Effector CD8-positive, alpha-beta T cell (primary cell): ENCODE measurements at places on chromosomes 6 and 20.

GRCh38 chr20:62651285-62652021, 9.2 kb downstream of the SLCO4A1 start:
- DNase-seq: peak; percentile 69

DNA sequence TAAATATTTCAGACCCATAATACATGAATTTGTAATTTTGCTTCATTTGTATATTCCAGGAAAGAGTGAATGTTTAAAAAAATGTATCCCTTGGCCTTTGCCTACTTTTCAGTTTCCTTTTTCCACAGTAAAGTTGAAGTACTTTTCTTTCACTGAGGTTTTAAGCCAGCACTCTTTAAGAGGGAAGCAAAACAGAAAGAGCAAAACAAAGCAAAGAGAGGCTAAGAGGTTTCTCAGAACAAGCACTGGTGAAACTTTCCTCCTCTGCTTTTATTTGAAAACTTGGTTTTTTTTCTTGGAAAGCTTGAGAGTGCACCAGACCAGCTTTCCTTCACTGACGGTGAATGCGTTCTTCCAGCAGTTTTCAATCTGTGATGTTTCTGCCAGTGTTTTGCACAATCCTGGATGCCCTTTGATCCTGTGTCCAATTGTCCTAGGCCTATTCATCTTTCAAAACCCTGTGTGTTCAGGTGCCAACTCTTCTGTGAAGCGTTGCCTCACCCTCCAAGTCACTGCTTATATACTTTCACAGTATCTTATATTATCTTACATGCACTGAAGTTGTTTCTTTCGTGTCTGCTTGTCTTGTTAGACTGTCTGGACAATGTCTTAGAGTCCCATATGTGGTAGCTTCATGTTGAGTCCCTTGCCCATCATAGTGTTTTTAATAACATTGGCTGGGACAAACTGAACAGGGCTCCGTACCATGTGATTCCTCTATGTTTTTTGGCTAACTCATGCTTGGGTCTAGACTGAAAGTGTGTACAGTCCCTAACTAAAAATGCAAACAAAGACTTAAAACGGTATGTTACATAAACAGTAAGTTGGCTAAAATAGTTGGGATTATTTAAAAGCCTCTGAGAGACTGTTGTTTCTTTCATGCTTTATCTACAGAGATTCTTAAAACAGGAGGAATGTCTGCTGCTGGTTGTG, 1.9 kb downstream of the RNF217 start:
- no peak for DNase-seq

DNA sequence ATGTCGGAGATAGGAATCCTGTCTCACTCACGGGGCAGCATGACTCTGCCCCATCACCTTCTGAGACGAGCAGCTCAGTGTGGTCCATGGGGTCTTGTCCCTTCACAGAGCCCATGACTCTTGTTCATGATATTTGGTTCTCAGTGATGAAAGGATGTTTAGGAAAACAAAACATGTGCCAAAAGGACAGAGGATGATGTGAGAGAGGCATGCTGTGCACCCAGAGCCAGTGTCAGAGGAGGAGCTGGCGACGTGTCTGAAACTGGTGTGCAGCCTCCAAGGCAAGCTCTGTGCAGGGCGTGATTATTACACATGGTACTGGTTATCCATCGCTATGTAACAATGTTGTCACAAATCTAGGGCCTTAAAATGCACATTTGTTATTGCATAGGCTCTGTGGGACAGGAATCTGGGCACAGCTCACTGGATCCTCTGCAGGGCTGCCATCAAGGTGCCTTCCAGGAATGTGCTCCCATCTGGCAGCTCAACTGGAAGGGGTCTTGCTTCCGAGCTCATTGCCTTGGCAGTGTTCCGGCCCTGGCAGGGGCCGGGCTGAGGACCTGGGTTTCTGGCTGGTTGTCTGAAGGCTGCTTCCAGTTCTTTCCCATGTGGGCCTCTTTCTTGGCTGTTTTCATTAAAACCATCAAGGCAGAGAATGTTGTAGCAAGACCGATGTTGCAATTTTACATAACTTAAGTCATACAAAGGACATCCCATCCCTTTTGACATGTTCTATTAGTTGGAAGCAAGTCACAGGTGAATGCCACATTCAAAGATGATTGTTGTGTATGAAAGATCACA, 175.4 kb downstream of the ERMARD start:
- no peak for DNase-seq

DNA sequence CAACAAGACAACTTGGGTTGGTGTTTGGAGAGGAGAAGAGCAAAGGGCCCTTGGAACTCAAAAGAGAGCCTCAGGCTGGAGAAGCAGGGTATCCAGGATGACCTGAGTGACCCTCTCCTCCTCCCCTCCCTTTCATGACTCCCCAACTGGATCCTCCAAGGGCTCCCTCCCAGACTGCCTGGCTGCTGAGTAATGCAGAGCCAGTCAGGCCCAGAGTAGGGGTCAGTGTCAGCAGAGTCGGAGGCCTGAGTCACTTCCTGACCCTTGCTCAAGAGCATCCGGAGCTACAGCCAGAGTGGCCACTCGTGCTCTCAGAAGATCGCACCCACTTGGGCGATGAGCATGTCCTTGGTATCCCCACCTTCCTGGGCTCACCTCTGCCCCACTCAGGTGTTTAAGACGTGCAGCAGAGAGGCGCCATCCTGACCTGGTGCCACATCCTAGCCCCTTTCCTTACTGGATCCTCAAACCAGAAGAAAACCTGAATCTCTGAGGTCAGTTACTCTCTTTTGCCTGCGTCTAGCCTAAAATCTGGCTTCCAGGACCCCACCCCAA, 2.8 kb upstream of the MAPK13 start:
- no peak for DNase-seq

DNA sequence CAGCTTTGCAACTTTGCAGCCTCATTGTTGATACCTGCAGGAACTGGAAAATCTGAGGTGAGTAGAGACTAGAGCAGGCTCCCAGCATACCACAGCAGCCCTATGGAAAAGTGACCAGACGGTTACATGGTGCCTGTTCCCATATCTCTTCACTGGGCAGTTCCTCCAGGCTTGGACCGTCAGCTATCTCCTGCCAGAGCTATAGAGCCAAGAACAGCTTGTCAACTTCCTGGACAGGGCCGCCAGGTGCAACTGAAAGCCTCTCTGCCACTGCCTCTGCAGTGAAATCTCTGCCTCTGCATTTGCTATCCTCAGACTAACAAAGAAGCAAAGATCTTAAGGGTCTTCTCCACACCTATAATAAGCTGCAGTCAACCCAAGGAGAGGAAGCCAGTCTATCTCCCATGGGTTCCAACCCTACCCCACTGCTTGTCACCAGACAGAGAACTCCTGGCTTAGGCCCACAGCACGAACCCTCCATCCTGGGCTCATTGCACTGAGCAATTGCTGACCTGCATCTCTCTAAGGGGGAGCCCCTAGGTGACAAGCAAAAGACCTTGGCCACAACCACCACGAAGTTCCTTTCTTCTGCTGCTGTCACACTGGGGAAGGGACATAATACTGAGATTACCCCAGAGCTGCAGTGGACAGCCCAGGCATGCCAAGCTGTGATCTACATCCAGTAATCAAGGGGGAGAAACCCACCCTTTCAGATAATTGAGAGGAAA, 60.1 kb upstream of the KHDRBS2 start:
- no peak for DNase-seq
